ENCODE measurements at places on chromosomes 12 and 14.

GRCh38 chr12:55718015-55718414 is 2.2 kb downstream of the BLOC1S1 start:
- DNase-seq, result no peak

GRCh38 chr14:55752580-55753390 is 172.8 kb downstream of the KTN1 start:
- peak; percentile 26 for DNase-seq

DNA sequence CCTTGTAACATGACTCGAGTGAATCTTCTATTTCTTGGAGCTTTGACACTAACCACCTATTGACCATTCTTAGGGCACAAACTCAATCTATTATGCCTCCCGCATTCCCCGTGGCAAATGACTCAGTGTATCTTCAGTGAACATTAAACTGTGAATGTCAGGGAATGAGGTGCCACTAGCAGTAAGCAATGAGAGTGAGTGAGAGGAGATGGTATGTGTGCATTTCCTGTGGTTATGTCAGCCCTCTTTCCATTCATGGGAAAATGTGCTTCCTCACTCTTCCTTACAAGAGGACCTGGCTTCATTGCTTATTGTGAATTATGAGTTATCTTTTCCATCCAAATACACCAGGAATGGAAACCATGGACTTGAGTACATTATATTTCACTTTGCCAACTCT is 229.2 kb downstream of the EMP1 start:
- peak; percentile 93 for DNase-seq

DNA sequence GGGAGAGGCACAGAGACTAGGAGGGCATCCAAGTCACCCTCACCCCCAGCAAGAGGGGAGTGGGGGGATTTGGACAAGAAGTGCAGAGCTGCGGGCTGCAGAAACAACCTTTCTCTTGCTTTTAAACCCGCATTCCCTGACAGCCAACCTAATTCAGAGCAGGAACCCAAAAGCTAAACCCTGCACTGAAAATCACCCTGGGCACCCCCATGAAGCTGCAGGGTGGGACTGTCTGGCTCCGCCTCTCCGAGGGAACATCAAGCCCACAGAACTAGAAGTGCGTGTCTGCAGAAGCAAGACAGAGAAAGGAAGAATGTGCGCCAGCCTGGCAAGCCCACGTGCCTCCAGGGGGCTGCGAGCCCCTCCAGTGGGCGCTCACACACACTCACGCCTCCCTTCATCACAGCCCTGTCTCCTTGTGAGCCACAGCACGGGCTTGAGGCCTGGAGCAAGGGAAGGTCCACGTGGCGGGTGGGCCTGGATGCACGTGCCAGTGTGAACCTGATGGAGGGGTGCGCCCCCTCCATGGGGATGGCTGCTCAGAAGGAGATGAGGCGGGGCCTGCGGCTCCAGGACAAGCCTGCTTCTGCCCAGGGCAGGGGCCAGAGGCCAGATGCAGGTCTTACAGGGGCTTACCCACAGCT is 27.8 kb upstream of the PNMA1 start:
- no peak for DNase-seq

DNA sequence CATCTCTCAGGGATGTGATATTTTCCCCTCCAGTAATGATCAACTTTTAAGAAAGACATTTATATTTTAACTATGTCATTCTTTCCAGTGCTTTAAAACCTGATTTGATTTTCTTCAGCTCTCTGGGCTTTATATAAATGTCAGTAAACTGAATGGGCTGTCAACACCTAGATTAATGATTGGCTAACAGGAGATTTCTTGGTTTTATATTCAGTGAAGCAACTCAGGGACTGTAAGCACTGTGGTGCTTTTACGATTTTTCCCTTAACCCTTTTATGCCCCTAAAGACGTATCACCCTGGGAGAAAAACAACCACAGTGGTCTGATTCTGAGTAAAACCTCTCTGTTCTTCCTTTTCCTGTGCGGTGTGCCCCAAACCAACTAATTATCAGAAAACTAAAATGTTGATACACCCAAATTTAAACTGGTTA is 38.0 kb downstream of the PTGER2 start:
- no peak for DNase-seq

- no peak for DNase-seq
These were observed 4.9 kb downstream of the PRICKLE1 start for GRCh38 chr12:42584651-42585111.

DNA sequence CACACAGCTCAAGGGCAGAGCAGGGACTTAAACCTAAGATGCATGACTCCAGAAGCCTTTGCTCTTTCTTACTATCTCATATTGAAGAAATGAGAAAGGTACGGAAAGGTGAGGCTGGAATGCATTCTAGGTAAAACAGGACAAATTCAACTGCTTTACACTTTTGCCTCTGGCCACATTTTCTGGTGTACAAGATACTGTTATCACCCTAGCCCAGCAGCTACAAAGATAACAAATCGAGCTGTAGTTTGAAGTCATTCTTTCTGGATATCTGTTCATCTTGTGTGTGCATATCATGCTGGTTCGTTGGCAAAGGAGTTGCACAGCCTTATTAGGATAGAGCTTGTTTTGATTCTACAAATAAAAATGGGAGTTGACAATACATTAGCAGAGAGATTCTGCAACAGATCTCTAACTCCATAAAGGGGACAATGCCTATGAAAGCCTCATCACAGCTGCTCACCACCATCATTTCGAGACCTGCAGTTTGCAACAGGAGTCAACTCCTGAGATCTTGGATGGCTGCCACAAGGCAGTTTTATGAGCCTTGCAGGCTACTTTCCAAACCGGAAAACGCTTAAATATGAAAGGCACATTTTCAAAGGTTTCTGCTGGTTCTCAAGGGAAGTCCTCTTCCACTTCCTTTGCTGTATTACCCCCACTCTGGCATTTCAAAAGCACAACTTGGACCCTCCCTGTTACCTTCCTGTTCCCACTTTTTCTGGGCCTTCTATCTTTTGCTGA is 64.9 kb downstream of the STXBP6 start:
- DNase-seq, result no peak

- no peak for DNase-seq
These were observed 70.1 kb downstream of the SYNE2 start for GRCh38 chr14:63922696-63923421.

DNA sequence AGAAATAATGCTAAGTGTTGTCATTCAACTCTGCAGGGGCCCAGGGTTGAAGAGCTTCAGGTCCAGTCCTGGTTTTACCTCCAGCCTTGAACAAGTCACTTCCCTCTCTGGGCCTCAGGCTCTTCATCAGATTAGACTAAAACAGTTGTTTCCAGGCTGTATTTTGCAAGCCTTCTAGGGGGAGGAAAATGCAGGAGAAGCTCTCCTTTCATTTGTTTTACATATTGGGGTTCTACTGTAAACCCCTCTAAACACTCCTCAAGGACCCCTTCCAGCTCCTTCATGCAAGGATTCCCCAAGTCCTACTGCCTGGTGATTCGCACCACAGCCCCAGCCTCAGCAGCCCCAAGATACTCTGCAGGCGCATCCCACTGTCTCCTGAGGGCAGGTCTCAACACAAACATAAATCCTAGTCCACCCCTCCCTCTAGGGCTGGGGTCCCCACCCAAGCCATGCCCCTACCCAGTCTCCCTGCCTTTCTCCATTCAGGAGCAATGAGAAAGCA is 2.7 kb downstream of the SDR9C7 start:
- DNase-seq, result peak; percentile 71

DNA sequence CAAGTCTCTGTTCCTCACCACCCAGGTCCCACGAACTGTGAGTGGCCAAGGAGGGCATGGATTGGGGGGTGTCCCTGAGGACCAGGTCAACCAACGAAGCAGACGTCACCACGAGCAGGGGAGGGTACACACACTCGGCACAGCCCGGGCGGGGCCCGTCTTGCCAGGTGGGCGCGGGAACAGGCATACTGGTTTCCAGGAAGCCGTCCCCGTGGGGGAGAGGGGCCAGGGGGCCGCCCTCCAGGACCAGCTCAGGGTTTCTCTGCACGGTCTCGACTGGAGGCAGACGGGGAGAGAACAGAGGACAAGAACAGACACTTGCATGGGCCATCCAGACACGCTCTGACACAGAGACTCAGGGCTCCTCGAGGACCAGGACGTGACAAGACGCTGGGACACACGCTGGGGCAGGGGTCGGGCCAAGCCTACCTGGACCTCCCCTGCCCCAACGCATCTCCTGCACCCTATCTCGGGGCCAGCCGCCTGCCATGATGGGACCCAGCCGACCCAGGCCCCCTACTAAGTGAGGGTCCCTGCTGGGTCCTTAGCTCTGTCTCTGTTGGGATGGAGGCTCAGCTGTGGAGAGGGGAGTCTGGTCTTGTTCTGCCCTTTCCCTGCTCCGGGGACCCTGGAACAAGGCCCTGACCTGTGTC is 11.3 kb downstream of the ARL6IP4 start:
- no peak for DNase-seq

DNA sequence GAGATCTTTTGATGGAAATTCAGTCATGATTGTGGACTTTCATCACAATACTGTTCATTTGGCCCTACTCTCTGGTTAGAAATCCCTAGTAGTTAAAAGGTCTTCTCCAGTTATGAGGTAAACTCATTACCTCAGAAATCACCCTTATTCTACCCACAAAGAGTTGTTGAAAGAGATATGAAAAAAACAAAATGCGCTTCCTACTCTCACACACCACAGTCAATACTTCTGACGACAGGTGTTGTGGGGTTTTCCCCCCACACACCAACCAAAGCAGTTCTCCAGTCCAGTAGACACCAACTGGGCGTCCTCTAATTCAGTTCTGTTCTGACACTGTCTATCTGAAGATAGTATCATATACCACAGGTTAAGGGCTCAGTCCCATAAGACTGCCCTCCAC is 54.9 kb downstream of the TRMT5 start:
- DNase-seq, result no peak

GRCh38 chr12:12641650-12642049 is 30.0 kb downstream of the CREBL2 start:
- no peak for DNase-seq

GRCh38 chr14:92360651-92361370 is 37.8 kb downstream of the SLC24A4 start:
- no peak for DNase-seq

DNA sequence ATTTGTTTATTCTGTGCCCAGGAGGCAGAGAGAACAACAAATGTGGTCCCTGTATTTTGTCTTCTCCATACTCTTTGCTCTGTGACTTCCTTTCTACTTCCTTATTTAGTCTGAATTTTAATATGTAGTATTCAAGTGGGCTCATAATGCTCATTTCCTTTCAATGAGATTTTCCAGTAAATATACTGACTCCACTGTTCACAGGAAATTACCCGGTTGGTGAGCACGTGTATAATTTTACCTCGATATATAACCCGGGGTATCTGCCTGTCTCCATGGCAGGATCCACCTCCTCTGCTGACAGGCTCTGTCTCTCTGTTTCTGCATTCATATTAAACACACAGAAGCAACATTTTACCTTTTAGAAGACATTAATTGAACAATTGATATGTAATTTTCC is 166.0 kb downstream of the SLC38A4 start:
- DNase-seq, result no peak

- no peak for DNase-seq
These were observed 49.2 kb downstream of the DAD1 start for GRCh38 chr14:22539831-22540230.

DNA sequence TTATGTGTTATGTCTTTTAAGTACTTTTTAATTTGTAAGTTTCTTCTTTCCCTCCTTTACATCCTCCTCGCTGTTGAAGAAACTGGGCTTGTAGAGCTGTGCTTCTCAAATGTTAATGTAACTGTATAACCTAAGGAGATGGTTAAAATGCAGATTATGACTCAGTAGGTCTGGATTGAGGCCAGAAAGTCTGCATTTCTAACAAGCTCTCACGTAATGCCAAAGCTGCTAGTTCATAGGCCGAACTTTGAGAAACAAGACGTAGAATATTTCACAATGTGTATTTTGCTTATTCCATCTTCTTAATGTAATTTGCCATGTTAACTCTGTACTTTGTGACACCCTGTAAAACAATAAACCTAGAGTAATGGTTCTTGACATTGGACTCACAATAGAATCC is 193.3 kb upstream of the SYT1 start:
- DNase-seq, result peak; percentile 33

DNA sequence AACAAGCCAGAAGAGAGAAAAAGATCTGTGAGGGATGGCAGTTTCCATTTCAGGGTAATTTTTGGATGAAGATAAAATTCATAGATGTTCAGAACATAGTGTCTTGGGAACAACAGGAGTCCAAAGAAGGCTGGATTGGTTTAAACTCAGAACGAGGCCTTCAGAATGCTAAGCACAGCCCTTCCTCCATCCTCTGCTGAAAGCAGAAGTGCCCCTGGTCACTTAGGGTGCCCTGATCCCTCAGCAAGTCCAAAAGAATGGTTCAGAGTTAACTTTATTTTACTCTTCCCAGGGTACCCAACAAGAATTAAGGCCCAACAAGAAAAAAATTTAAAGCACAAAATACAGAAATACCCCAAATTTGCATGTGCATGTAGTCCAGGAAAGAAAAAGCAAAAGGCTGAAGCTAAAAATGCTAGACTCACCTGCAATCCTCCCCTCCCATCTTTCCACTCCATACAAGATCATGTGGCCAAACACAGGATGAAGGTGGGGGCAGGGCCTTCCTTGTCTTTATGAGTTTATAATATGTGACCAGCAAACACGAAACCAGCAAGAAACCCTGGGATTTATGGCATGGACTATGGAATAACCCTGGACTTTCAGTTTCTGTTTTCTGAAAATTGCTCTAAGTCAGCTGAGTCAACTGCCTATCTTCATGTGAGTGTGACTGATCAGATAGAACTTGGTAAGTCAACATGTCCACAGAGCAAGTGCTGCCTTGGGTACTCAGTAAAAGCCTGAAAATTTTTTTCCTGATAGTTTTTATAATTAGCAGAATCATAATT is 21.2 kb downstream of the MAX start:
- no peak for DNase-seq

- peak; percentile 35 for DNase-seq
These were observed 151.0 kb upstream of the ARHGAP5 start for GRCh38 chr14:31926123-31926522.

DNA sequence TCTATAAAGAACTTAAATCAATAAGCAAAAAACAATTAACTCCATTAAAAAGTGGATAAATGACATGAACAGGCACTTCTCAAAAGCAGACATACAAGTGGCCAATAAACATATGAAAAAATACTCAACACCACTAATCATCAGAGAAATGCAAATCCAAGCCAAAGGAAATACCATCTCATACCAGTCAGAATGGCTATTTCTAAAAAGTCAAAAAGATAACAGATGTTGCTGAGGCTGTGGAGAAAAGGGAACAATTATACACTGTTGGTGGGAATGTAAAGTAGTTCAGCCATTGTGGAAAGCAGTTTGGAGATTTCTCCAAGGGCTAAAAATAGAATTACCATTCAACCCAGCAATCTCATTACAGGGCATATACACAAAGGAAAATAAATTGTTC is 234.5 kb upstream of the PLXNC1 start:
- peak; percentile 91 for DNase-seq

- peak; percentile 63 for DNase-seq
These were observed 125.4 kb downstream of the CAND1 start for GRCh38 chr12:67394550-67394949.

- DNase-seq, result peak; percentile 56
These were observed 60.9 kb downstream of the PLEKHA5 start for GRCh38 chr12:19190292-19191031.

GRCh38 chr12:104219908-104220404 is 4.4 kb downstream of the TXNRD1 start:
- DNase-seq, result peak; percentile 70

All from AG10803 (cell line).